ENCODE measurements at places on chromosomes 7 and 10.

- DNase-seq, result peak; percentile 11
Observed at GRCh38 chr7:96596120-96596826, 113.4 kb downstream of the SEM1 start.

GRCh38 chr7:20095436-20095835, 121.7 kb downstream of the MACC1 start:
- no peak for DNase-seq

GRCh38 chr7:32164341-32164996, 94.3 kb upstream of the PDE1C start:
- DNase-seq, result peak; percentile 76

DNA sequence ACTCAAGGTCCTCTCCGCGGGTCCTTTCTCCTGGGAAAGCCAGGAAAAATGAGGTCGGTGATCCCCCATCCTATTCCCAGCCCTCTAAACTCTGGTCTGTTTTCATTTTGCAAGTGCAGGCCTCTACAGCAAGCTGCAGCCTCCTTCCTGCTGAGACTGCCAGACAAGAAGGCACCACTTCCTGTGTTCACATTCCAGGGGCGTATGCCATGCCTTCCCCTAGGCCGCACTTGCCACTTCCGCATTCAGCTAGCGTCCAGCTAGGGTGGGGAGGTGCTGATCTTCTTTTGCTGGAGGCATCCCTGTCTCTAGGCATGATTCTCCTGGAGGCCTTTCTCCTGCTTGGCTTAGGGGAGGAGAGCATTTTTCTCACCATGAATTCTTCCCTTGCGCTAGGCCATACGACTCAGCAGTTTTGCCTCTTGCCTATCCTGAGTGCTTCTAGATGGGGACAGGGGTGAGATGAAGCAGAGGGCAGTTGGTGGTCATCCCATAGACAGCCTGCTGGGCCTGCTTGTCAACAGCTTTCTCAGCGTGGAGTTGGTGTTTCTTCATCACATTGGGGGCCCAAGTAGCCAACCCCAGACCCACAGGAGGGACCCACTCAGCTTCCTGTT, 328.9 kb downstream of the RPS24 start:
- peak; percentile 33 for DNase-seq

GRCh38 chr7:87885018-87885417, 8.7 kb downstream of the DBF4 start:
- DNase-seq, result peak; percentile 35

- no peak for DNase-seq
Observed at GRCh38 chr7:71332207-71332606, 200.3 kb downstream of the GALNT17 start.

GRCh38 chr7:137195996-137196395, 147.5 kb downstream of the PTN start:
- DNase-seq, result no peak

DNA sequence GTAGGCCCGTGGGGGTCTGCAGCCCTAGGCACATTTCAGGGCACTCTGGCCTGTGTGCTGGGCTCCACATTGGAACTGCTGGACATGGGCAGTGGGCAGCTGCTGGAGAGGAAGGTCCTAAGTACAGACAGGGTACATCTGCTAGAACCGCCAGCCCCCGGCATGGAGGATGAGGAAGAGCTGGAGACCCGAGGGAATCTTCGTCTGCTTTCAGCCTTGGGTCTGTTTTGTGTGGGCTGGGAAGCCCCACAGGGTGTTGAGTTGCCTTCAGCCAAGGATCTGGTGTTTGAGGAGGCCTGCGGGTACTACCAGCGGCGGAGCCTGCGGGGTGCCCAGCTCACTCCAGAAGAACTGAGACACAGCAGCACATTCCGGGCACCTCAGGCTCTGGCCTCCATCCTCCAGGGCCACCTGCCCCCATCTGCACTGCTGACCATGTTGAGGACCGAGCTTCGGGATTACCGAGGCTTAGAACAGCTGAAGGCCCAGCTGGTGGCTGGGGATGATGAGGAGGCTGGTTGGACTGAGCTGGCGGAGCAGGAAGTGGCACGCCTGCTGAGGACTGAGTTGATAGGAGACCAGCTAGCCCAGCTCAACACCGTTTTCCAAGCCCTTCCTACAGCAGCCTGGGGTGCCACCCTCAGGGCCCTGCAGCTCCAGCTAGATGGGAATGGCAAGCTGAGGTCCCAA, 1.4 kb downstream of the HPS6 start:
- no peak for DNase-seq

- DNase-seq, result no peak
Observed at GRCh38 chr10:131689486-131689885, 211.3 kb upstream of the PPP2R2D start.

DNA sequence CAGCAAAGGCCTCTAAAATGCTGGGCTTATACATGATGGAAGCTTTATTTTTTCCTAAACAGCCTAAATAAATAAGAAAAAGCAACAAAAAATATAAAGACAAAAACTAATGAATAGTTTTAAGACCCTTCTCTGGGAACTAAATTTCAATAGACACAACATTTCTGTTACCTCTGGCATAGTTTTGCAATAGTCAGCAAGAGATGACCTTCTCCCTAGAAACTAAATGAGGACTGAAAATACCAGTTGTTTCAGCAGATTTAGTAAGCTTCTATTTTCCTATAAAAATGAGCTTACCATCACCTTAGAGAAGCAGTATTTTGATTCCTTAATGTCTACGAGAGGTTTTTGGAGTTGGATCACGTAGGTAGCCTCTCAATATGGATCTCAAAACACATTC, 471.4 kb upstream of the NRP1 start:
- DNase-seq, result peak; percentile 19

GRCh38 chr10:47081264-47081663, 170.0 kb downstream of the PTPN20 start:
- DNase-seq, result peak; percentile 15

DNA sequence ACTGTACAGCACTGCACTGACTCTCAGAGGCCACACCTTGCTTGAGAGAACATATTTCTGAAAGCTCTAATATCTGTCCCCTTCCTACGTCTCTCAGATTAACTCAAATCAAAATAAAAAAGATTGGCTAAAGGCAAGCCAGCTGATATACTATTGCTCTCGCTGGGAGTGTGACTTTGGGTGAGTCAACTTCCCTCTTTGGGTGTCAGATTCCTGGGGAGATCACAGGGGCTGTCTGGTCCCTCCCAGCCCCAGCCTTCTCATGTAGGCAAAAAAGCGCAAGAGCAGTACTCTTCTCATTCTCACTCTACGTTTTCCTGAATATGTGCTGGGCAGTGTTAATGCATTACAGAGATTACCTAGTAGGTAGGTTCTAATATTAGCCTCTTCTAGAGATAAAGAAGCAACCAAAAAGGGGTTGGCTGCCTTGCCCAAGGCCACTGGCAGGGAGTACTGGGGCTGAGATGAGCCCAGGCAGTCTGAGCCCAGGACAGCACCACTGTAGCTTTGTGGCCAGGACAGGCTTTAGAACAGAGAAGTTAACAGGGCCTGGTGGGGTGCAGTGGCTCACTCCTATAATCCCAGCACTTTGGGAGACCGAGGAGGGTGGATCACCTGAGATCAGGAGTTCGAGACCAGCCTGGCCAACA, 9.1 kb upstream of the DENND2A start:
- DNase-seq, result peak; percentile 73

DNA sequence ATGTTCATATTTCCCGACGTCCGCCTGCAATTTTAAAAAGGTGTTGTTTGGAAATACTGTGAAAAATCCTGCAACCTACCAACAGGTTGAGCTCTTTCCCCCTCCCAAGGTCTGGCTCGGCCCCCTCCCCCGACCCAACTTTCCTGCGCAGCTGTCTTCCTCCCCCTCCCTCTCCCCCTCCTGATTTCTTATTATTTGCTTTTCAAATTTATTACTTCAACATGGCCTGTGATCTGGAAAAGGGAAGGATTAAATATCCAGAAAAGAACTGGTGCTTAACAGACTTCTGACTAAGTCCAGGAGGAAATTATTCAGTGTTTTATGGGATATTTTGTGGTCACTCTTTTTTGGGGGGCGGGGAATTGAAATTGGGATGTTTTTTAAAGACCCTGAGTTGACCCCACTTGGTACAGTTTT, 2.4 kb downstream of the ARID5B start:
- no peak for DNase-seq

GRCh38 chr10:77125231-77125630, 512.4 kb downstream of the KCNMA1 start:
- no peak for DNase-seq

DNA sequence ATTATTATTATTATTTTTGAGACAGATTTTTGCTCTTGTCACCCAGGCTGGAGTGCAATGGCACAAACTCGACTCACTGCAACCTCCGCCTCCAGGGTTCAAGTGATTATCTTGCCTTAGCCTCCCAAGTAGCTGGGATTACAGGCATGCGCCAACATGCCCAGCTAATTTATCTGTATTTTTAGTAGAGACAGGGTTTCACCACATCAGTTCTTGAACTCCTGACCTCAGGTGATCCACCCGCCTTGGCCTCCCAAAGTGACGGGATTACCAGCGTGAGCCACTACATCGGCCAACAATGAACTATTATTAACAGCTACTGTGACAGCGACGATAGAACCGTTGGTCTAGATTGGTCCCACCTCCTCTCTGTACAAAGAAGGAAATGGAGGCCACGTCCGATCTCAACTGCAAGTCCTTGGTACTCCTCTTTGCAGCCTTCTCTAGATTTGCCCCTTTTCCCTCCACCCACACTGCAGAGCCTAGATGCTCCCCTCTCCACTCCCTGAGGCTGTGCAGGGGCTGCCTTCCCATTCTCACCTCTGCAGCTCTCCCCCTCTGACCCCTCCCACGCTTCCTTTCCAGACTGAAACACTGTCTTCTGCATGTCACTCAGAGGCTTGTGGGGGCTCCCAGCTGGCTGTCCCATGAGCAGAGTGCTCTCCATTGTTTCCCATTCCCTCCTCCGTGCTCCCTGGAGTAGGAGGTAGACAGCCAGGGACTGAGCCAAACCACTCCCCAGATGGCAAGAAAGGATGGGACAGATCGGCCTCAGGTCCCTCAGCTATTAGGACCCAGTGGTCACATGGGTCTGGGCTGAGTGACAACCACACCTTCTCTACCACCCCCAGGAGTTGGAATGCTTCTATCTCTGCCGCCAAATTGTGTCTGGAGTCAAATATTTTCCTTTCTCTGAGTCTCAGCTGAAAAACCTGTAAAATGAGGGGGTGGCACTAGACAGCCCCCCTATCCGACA, 2.3 kb downstream of the LOXL4 start:
- DNase-seq, result no peak

GRCh38 chr7:2452074-2452507, 24.1 kb downstream of the GRIFIN start:
- DNase-seq, result no peak

DNA sequence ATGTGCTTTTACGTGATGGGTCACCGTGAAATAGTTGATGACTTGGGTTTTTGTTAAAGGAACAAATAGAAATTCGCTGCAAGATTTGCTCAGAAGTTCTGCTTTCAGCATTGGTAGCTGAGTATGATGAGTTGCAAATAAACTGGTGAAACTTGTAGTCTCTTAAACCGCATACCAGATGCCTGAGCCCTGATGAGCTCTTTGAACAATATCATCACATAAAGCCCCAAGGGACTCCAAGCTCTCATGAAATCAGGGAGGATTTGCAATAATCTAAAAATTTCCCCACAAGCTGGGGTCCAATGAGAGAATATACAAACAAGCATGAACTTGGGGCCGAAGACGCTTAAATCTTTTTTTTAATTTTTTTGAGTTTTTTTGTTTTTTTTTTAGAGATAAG, 312.4 kb downstream of the CALN1 start:
- no peak for DNase-seq

- no peak for DNase-seq
Observed at GRCh38 chr7:135316648-135317313, 83.1 kb downstream of the STRA8 start.

DNA sequence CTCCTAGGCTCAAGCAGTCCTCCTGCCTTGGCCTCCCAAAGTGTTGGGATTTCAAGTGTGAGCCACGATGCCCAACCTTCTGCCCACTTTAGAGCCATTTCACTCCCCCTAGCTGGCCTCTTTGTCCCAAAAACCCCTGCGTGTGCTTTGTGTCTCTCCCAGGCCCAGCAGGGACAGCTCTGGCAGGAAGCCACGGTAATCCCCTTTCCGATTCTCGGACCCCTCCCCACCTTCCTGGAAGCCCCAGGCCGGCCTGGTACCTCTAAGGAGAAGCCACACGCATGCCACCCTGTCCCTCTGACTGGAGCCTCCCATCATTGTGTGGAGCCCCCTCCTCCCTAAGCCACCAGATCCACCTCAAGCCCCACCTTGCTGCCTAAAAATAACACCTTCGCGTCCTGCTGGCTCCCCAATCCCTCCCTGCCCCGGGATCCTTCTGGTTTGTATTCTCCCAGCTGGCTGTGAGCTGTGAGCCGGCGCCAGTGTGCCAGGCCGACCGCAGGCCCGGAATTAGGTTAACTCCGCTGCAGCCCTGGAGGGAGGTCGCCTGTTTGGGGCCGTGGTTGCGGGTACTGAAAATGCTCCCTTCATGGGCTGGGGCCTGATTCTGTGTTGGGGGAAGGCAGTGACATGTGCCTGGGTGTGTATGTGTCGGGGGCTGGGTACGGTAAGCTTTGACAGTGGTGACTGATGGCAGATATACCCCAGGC, 16.4 kb upstream of the SRRM3 start:
- no peak for DNase-seq

DNA sequence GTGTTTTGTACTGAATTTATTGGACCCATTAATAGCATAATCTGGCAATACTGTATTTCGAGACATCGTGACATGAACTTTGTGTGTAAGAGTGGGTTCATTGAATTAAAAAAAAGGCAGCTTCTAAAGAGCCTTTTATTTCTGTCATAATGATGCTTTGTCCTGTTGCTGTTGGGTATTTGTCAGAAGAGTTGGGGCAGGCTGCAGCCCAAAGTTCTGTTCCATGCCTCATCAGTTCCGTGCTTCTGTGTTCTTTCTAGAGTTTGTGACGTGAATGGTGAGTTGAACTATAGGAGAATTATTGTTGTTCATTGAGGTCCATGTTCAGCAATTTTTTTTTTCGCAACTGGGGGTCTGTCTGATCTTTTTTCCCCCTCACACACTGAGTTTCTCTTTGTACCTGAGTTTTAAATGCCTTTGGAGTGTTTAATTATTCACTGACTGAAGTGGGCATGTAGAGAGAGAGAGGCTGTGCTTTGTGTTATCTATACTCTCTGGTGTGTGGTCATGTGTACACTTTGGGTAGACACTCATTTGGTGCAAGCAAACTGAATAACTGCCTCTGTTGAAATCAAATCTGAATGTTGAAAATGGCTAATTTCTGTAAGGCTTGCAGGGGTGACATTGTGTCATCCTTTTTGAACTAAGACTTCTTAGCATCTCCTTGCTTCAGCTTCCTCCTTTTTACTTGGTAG, 69.8 kb downstream of the ADD3 start:
- peak; percentile 48 for DNase-seq

- DNase-seq, result no peak
Observed at GRCh38 chr10:123858077-123858681, 33.4 kb downstream of the CPXM2 start.

GRCh38 chr7:5477723-5478531, 54.3 kb upstream of the TNRC18 start:
- DNase-seq, result no peak

DNA sequence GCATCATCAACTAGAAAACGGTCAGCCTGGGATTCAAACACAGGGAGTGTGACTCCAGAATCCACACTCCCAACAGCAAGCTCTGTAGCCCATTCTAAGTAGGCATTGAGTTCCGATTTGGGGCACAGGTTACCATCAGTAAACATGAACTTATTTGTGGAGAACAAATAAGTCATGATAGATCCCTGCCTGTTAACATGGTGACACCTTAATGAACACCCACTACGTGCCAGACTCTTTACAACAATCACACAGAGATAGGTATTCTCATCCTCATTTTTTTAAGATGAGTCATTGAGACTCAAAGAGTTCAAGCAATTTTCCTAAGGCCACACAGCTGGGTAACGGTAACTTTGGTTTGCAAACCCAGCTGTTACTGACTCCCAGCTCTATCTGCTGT, 91.5 kb downstream of the LYZL2 start:
- DNase-seq, result peak; percentile 75
